ENCODE measurements at places on chromosomes 5 and 9.

GRCh38 chr5:158049459-158049858 lies 190.5 kb upstream of the CLINT1 start:
- no peak for DNase-seq

DNA sequence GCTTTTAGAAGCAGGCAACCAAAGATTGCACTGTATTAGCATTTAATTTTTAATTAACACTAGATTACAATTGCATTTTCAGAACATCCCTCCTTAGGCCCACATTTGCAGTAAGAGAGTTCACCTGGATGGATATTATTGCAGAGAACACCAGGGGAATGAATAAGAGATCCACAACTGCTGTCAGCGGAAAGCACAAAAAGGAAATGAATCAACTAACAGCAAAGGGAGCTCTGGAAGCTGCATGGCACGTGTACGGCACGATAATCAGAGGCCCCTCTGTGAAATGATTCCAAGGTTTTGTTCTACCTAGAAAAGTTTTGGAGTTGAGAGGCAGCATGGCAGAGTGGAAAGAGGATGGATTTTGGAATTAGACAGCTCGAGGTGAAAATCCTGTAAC lies 361.2 kb upstream of the C9orf72 start:
- no peak for DNase-seq

DNA sequence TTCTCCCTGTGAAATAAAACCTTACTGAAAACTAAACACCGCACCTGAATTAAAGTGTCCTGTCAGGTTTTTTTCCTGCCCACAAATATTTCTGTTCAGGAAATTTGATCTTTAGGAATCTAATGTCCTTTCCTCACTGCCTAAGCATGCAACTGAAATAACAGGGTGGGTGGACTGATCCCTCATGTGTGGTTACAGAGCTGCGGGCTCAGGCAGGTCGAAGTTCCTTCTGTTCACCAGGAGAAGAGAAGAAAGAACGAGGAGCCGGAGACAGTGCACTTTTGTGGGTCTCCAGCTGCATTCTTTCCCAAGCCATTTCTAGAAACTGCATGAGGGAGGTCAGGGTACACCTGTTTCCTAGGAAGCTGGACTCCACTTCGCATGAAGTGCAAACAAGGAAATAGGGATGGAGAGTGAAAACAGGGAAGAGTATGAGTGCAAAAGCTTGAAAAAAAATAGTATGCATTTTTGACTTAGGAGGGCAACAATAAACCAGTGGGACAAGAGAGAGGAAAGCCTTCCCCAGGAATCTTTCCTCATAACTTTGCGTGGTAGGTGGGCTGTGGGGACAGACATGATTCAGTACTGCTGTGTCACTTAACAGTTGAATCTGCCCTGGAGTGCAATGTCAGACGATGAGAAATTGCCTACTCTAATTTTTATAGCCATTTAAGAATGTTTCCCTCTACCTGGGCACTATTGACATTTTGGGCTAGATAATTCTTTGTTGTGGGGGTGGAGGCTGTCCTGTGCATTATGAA lies 60.3 kb downstream of the GCNT1 start:
- no peak for DNase-seq

DNA sequence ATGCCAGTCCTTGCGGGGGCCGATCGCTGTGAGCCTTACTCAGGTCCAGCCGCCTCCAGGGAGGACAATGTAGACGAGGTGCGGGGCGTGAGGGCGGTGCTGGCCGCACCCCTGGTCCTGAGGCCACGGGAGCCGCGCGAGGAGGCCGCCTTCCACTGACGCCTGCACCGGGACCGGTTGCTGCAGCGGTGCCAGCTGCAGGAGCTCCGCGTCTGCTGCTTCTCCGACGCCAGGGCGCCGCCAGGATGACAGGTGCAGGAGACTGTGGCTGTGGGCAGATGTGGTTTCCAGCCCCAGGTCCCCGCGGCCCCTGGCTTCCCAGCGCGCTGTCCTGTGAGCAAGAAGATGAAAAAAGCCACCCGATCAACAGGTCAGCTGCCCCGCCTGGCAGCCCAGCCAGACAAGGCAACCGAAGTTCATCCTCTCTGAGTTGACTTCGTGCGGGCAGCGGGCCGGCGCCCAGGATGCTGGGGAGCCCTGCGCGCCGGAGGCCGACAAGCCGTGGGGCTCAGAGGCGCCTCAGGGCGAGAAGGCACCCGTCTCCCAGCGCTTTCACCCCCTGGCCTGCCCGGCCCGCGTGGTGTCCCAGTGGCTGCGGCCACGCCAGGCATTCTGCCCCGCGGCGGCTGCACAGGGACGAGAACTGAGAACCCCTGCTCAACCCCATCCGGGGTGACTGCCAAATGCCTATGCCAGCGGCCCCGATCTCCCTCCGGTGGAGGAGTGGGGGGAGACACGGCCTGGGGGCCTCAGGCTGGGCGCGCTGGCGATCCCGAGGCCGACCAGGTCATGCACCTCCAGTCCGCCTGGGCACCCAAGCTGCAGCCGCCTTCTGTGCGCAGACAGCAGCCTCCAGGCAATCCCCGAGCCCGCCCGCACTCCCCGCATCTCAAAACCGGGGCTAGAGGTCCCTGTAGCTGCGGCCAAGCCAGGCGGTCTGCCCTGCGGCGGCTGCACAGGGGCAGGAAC lies 43.4 kb upstream of the BICD2 start:
- peak; percentile 19 for DNase-seq

- no peak for DNase-seq
These were observed 114.3 kb upstream of the TSLP start for GRCh38 chr5:110956913-110957813.

Data from effector CD4-positive, alpha-beta T cell (primary cell).